Brain microvascular endothelial cell (primary cell): ENCODE measurements at places on chromosomes 12 and 14.

GRCh38 chr12:69490920-69491643 is 20.9 kb downstream of the FRS2 start:
- no peak for DNase-seq

- DNase-seq: no peak
Observed at GRCh38 chr12:114408471-114408885, 2.5 kb upstream of the TBX5 start.

DNA sequence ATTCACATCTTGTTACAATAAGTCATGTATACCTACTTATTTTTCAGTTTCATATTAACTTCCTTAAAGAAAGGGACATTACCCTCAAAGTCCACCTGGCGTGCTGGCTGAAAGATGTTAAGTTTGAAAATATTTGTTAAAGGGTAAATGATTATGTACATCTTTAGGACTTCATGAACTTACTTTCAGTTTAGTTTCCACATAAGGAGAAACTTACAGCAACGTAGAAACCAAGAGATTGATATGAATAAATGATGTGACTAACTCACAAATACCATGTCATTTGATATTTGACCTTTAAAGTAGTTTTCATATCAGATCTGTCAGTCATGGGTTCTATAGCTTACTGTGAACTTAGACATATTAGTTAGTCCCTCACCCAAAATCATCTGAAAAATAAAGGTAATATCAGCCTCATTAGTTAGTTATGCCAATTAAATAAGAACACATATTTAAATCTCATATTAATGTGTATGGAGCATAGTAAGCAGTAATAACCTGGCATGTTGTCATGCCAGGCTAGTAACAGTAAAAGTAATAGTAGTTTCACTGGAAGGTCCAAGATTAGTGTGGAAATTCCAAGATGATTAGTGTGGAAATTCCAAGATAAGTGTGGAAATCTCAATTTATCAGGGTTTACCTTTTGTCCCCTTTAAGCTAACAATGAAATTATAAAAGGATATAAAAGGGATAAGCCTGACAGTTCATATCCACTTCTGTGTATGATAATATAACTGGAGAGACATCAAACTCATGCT is 1.9 kb upstream of the CLEC2D start:
- DNase-seq: no peak

DNA sequence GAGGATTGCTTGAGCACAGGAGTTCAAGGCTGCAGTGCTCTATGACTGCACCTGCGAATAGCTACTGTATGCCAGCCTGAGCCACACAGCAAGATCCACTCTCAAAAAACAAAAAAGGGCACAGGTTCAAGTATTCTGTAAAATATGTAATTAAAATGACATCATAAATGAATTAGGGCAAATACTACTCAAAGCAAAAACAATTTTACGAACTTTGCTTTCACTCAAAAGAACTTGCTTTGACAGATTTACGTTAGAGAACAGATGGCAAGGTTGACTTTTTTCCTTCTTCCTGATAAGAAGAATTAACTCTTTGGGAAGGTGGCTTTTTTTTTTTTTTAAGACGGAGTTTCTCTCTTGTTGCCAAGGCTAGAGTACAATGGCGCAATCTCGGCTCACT is 44.0 kb upstream of the EAPP start:
- DNase-seq: no peak

GRCh38 chr14:103084021-103084919 is at the start of gene LBHD2:
Gene LBHD2, plus strand, starts transcription at chr14:103084210. Its CDS starts 1,803 bp downstream, at chr14:103086013.
- DNase-seq: no peak

DNA sequence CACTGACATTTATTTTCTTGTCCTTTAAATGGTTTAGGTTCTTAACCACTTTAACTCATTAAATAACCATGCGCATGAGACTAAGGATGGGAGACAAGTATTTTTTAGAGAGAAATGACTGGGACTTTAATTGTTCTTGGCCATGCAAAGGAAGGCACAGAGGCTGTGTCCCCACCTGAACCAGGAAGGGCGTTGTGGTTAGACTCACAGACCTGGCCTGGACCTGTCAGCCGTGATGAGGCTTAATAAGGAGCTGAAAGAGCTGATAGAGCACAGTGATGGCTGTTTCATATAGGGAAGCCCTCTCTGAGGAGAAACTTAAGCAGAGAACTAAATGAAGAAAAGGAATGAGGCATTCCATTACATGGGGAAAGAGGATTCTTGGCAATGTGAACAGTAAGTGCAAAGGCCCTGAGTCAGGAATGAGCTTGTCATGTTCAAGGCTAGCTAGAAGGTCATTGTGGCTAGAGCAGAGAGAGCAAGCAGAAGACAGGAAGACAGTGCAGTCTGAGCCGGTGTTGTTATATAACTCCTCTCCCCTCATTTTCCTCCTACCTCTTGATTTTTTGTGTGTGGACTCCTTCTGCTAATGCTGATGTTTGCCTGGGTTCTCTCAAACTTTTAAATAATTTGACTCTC is 74.4 kb upstream of the ANO4 start:
- DNase-seq: no peak

- DNase-seq: peak; percentile 59
Observed at GRCh38 chr14:51328064-51328771, 88.2 kb downstream of the TMX1 start.

GRCh38 chr14:67270933-67271332 is 29.7 kb downstream of the PALS1 start:
- DNase-seq: no peak

DNA sequence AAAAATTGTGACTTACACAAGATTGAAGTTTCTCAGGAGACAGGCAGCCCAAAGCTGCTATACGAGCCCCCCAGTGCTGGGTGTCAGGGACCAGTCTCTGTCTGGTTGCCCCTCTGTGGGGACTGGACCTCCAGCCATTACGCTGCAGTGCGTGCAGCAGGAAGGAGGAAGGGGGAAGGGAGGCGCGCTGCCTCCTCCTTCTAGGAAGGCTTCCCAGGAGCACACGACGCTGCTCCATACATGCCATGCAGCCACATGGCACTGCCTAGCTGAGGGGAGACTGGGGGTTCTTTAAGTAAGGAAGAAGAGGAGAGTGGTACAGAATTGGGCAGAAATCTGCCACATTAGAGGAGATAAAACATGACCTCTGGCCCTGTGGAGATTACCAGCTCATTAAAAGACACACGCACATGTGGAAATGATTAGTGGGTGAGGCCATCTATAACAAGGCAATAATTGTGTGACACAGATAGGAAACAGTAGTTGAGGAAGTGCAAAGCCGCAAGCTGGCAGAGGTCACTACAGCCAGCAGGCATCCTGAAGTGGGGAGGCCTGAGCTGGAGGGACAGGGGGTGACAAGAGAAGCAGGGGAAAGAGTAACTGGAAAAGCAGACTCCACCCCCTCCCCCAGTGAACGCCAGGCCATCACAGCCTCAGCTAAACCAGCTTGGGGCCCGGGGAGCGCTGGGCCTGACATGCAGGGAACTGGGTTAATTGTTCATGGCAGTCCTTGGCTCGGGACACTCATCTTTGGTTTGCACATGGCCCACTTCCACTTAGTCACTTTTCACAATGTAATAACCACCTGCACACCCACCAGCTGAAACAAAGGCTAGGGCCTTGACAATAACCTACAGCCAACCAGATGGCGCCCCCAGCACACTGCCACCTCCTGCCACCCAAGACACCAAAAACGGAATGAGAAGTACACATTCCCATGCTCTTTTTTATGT is 39.6 kb downstream of the CCDC88C start:
- no peak for DNase-seq

GRCh38 chr14:65045709-65046108 is 56.6 kb downstream of the MAX start:
- no peak for DNase-seq

- no peak for DNase-seq
Observed at GRCh38 chr12:26268841-26269561, 73.6 kb downstream of the SSPN start.

DNA sequence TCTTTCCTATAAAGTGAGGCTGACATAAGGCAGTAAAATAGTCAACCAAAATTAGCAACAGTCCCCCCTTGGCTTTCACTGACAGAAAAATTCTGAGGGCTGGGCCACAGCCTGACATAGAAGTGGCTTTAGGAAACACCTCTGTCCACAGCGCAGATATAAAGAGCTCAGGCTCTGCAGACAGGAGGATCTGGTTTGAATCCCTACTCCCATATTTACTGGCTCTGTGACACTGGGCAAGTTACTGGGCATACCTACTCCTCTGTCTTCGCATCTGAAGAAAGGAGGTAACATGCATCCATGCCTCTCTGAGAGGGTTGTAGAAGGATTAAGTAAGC is 95.3 kb downstream of the STXBP6 start:
- DNase-seq: no peak

DNA sequence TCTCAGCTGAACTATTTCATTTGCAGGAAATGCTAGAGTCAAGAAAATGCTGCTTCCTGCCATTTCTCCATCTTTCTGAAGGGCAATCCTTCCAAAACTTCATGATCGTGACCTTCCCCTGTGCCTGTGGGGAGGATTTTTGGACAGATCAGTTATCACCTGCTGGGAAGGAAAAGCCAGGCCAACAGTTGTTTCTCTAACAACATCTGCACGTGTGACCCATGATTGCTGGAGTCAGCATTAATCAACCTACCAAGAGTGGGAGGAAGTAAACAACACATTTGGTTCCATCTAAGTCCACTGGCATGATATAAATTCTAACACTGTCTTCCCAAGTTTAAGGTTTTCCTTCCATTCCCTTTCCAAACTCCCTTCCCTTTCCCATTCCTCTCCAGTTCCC is 172.7 kb downstream of the APAF1 start:
- DNase-seq: no peak

DNA sequence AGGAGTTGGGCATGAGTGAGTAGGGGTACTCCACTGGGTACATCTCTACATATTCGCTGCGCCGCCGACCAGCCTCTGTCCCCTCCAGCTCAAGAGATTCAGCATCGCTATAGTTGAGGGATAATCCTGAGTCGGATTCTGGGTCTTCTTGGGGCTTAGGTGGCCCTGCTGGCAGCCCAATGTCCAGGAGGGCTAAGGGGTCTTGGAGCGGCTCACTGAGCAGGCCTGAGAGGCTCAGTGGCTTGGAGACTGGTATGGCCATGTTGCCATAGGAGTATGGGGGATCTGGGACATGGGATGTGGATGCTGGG is 7.9 kb downstream of the NFE2 start:
- no peak for DNase-seq

- DNase-seq: no peak
Observed at GRCh38 chr12:124482567-124482893, 84.9 kb downstream of the NCOR2 start.

- peak; percentile 85 for DNase-seq
Observed at GRCh38 chr14:67413806-67414769, 2.1 kb upstream of the PLEK2 start.

- no peak for DNase-seq
Observed at GRCh38 chr14:102870994-102871831, 51.2 kb upstream of the AMN start.

DNA sequence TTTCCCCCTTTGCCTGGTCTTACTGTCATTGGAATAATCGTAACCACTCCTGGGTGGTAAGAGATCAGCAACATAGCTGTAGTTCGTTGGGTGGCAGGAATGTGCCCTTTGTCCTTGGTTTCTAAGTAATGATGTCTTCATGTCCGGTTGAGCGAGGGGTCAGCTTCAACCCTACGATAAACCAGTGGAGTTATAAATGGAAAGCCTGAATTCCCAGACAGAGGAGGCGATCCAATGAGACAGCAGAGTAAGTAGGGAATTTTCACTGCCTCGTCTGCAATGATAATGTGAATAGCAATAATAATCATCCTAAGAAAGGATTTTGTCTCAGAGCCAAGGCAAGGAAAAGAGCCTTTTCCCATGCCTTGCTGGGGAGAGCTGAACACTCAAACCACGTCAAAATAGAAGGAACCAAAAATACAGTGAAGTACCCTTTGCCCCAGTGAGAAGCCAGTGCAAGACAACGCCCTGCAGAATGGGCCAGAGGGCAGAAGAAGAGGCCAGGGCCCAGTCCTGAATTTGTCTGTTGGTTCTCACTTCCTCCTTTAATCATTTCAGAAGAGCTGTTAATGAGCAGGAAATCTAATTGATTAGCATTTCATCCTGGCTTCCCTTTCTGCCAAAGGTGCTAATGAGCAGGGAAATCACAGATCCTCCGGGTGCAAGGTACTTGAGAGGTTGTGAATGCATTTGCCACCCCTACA is 330.7 kb downstream of the CACNA1C start:
- DNase-seq: peak; percentile 46

GRCh38 chr12:79298506-79298905 is 392.3 kb downstream of the PAWR start:
- DNase-seq: peak; percentile 20

- DNase-seq: no peak
Observed at GRCh38 chr12:128613837-128614590, 209.7 kb downstream of the SLC15A4 start.

GRCh38 chr14:35761922-35762321 is 47.2 kb downstream of the RALGAPA1 start:
- DNase-seq: no peak

GRCh38 chr12:123752046-123752445 is 10.1 kb upstream of the DNAH10 start:
- DNase-seq: no peak

DNA sequence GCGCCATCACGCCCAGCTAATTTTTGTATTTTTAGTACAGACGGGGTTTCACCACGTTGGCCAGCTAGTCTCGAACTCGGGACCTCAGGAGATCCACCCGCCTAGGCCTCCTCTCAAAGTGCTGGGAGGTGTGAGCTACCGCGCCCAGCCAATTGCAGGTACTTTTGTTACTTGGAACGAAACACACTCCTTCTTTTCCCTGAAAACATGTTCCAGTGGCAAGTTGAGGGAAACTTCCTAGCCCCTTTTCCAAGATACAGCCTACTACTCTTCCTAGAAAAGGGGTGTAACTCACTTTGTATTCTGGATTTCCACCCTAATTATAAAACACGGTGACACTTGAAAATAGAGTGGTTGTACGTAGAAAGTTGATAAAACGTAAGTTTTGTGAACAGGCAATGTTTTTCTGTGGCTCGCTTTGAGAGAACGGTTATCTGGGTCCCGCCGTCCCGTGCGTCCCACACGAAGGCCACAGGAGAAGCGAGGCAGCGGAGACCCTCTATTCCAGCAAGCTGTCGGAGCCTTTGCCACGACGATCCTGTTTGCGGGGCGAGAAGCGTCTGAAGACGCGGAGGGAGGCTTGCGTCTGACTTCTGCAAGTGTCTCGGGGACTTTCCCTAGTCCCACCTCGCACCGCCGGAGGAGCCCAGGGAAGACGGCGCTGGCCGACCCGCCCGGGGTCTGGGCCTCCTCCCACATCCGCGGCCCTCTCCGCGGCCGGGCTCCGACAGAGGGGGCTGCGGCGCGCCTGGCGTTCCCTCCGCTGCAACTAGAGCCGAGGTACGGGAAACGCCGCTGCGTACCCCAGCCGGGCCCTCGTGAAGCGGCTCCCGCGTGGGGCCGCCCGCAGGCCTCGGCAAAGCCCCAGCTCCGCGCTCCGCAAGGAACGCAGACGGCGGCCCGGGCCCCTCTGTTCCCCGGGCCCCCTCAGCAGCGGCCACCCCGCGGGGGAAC is 745 bp downstream of the CDCA4 start:
- DNase-seq: peak; percentile 13
